H1 (cell line): ENCODE measurements at places on chromosomes 7 and 10.

GRCh38 chr10:129921801-129922597 is 42.1 kb downstream of the EBF3 start:
- DNase-seq: no peak
- no peaks in the 10 kb centered on the region for H3K27me3 ChIP-seq
- H3K4me1 ChIP-seq: no peaks in the 10 kb centered on the region

- H3K36me3 ChIP-seq: no peaks in the 10 kb centered on the region
- no peak overlapping the region for H3K27ac ChIP-seq
- no peak for DNase-seq
- no peaks in the 10 kb centered on the region for H3K27me3 ChIP-seq
These were observed 69.9 kb upstream of the MYL10 start for GRCh38 chr7:101698964-101699363.

GRCh38 chr7:11589251-11589650 is 242.7 kb downstream of the THSD7A start:
- no peak overlapping the region for H3K4me3 ChIP-seq
- no peak overlapping the region for H3K27ac ChIP-seq
- no peak for DNase-seq
- no peaks in the 10 kb centered on the region for H3K36me3 ChIP-seq
- no peaks in the 10 kb centered on the region for H3K4me1 ChIP-seq

DNA sequence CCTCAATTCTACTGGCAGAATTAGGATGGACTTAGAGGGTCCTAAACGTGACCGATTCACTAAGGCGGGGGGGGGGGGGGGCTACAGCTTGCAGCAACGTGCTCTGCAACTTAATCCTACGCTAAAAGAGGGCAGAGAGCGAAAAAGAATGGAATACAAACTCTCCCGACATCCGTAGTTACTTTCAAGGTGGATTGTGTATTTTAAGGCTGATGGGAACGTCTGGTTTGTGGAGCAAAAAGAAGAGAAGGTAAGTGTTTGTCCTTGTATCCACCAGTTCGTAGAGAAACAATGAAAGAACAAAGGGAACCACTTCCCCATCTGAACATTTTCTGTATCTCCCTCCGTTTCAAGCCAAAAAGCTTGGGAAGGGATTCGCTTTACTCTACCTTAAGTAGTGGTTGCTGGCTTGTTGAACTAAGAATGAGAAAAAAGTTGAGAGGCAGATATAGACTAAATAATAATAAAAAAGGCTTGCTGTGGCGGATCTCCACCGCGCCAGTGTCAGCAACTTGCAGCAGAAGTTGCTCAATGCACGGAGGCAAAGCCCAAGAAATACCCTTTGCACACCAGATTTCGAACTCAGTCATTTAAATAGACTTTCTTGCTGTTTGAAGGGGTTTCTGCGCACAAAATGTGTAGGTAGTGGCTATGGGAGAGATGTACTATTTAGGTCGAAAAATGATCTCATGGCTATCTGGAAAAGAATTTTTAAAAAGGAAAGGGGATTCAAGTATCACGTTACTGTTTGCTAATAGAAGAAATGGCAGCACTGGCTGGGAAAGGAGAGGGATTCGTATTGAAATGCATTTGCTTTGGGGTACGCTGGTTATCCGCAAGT is 736 bp downstream of the SKIDA1 start:
- peaks cover 11% of the 10 kb centered on the region for H3K4me1 ChIP-seq
- peak overlapping the region; percentile 75 for H3K4me3 ChIP-seq
- no peaks in the 10 kb centered on the region for H3K27me3 ChIP-seq
- no peak for DNase-seq
- H3K27ac ChIP-seq: peak overlapping the region; percentile 91
- no peaks in the 10 kb centered on the region for H3K36me3 ChIP-seq

DNA sequence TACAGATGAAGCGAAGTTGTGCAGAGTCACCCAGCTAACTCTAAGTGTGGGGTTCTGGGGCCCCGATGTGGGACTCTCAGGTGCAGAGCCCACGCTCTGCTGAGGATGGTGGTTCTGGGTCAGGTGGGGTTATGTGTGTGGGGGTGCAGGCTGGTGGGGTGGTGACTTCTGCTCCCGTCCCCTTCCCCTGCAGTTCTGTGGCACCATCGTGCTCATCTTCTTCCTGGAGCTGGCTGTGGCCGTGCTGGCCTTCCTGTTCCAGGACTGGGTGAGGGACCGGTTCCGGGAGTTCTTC is 28.6 kb upstream of the SH2D4B start:
- H3K36me3 ChIP-seq: peaks cover 9% of the 10 kb centered on the region
- DNase-seq: no peak
- no peak overlapping the region for H3K4me3 ChIP-seq
- H3K27me3 ChIP-seq: no peaks in the 10 kb centered on the region
- H3K27ac ChIP-seq: no peak overlapping the region
